ENCODE measurements at places on chromosomes 1 and 21.

GRCh38 chr1:112444269-112444668, 48.3 kb downstream of the CTTNBP2NL start:
- DNase-seq: no peak

DNA sequence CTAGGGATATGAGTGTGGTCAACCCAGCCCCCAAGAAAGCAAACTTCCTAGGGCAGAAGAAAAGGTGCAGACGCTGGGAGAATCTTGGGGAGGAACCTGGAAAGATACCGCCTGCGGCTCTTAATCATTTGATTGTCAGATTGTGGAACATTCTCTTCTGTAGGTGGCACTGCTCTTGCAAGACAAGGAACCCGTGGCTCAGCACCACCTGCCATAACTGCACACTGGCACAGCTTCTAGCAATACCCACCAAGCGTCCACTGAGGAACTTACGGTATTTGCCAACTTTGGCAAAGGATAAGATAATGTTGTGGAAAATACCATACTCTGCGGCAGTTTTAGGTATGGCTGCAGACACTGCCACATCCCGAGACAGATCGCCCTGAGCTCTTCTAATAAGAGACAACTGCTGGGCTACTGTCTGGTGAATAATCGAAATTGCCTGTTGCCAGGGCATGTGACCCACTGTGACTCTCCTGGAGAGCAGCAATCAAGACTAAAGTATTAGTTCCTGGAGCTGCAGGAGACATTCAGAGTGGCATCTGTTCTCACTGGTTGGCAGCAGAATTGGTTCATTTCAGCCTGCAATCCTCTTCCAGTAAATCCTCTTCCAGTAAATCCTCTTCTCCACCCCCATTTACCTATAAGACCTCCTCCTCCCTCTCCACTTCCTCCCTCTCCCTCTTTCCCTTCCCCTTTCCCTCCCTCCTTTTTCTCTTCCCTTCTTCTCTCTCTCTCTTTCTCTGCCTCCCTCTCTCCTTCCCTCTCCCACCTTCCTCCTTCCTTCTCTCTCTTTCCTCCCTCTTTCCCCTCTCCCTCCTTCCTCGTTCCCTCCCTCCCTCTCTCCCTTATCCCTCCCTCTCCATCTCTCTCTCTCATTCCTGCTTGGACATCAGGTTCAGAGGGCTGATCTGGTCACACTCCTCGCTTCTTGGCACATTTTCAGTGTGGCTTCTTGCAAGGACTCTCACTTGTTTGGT, 49.7 kb upstream of the B3GALT5 start:
- no peak for DNase-seq

GRCh38 chr1:27451343-27451742, 38.6 kb downstream of the WASF2 start:
- no peak for DNase-seq

GRCh38 chr1:34610063-34610462, 144.8 kb upstream of the GJB5 start:
- DNase-seq: no peak

GRCh38 chr1:161195171-161195570, 3.7 kb downstream of the ADAMTS4 start:
- DNase-seq: no peak

GRCh38 chr21:34299168-34299539, 64.7 kb upstream of the KCNE2 start:
- DNase-seq: no peak

DNA sequence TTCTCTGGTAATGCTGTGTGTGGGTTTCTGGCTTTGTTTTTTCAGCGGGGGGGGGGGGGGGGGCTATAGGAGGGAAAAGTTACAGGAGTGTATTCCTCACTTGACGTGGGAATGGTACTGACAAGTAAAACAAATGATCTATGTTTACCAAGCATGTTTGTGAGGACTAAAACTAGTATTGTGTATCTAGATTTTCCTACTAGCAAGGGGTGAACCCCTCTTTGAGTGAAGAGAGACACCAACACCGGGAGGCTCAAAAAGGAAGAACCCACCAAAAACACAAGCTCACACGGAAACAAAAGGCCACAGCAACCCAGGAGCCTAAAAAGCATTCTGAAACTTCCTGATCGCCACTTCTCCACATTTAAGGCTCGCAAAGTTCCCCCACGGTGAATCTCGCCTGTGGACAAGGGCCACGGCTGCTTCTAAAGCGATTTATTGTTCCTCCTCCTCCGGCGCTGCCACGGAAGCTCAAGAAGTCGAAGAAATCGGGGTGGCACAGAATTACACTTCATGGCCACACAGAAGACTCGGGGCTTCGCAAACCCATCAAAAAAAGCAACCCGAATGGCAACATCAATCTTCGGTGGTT, 703 bp downstream of the PUM1 start:
- peak; percentile 32 for DNase-seq

- no peak for DNase-seq
Measured at GRCh38 chr1:75612976-75613375, 2.1 kb upstream of the SLC44A5 start.

GRCh38 chr1:170640581-170640980, 23.4 kb upstream of the PRRX1 start:
- DNase-seq: no peak

DNA sequence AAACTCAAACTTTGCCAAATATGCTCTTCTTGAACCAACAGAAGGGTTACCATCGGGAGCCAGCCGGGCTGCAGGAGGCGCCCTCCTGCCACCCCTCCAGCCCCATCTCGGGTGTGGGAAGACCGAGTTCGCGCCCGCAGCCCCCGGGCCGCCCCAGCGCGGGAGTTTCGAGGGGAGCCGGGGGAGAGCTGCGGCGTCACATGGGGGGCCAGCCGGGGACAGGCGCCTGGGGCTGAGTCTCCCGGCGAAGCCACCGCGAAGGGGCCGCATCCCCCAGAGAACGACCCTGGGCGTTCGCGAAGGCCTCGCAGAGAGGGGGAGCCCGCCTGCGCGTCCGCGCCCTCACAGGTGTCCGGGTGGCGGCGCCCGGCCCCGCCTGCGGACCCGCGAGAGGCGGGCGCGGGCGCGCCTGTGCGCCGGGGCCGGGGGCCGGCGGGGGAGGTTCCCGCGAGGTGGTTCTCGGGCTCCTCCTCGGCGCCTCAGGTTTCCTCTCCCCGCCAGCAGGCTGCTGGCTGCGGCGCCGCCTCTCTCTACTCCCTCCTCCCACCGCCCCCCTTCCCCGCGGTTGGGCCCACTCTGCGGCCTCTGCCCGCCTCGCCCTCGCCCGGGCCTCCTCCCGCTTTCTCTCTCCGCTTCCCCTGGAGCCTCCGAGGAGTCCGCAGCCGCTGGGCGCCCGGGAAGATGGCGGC, at the start of gene RAVER2:
Gene RAVER2, plus strand, starts transcription at position 584 of the 689 bp plus-strand sequence. Its CDS starts 98 bp downstream, at position 682.
- peak; percentile 87 for DNase-seq

GRCh38 chr1:154955039-154955717, 721 bp downstream of the PBXIP1 start:
- peak; percentile 69 for DNase-seq

All from body of pancreas (tissue), 4 donors.